ENCODE measurements at places on chromosomes 7 and 10.

- no peak for DNase-seq
These were observed 29.6 kb downstream of the COL13A1 start for GRCh38 chr10:69831231-69831855.

DNA sequence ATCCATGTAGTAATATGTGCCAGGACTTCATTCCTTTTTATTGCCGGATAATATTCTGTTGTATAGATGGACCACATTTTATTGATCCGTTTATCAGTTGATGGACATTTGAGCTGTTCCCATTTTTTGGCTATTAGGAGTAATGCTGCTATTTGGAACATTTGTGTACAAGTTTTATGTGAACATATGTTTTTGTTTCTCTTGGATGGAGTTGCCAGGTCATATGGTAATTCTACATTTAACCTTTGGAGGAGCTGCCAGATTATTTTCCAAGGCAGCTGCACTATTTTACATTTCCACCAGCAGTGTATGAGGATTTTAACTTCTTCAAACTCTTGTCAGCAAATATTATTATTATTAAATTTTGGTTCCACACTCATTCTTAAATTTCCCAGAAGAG, 59.2 kb downstream of the C10orf90 start:
- DNase-seq = no peak

DNA sequence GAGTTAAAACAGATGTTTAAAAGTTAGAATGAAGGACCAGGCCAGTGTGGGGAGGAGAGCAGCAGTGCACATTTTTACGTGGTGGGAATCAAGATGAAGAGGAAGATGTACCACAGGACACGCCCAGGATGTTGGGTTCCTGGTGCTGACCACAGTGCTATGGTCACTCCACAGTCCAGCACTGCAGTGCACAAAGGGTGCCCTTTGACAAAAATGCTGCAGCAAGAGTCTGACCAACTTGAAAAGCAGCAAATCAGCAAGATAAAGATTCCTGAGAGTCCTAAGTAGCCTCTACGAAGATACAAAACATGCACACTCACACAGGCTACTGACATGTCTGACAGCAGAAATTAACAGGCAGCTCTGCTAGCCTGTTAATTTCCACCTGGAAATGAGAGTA, 107.1 kb downstream of the PIP4K2A start:
- DNase-seq = no peak

DNA sequence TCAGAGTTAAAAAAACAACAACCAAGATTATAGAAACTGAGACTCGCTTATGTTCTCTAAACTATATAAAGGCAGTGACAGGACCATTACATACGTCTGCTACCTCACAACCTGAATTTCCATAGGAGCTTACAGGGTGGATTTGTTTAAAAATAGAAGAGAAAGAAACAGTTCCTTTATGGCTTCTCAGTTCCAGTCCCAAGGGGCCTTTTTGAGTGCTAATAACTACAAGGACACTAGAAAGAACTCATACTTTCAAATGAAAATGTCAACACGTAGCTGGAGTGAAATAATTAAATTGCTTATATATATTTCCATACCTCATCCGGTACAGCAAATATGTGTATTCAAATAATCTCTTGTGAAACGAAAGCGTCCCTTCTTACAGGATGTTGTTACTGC, 19.7 kb downstream of the TSPAN12 start:
- DNase-seq = no peak

- DNase-seq = no peak
These were observed 25.6 kb upstream of the SLC25A13 start for GRCh38 chr7:96347471-96347870.

DNA sequence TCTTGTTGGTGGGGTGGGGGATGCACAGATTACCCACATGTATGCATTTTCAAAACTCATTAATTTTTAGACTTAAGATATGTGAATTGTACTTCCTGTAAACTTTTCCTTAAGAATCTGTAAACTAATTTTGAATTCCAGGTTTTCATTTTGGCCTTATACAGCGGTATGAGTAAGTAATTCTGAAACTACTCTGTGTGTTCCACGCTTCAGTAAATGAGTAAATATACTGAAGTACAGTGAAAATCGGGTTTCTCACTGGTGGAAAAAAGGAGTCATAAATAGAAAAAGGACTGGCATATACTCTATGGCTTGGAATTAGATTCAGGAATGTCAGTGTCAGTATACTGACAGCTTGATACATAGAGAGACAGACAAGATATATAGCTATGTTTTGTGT, 72.8 kb downstream of the CTTNBP2 start:
- DNase-seq = no peak

- DNase-seq = no peak
These were observed 125.9 kb downstream of the EMX2 start for GRCh38 chr10:117668327-117669008.

DNA sequence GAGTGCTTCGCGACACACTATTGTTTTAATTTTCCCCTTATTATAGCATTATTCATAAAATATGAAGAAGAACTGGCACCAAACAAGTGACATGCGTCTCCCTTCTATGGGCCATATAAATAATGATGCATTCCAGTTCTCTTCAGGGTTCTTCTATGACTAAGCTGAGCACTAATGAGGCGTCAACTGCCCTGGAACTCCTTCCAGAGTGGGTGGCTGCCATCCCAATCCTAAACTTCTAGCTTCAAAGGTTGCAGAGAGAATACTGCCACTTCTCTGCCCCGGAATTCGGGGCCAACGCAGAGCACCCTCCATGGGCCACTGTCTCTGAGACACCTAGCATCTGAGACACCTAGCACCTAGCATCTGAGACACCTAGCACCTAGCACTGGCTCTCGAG, 37.7 kb upstream of the FOXI2 start:
- DNase-seq = no peak

- DNase-seq = no peak
These were observed 11.1 kb downstream of the TRPV6 start for GRCh38 chr7:142874409-142874808.

DNA sequence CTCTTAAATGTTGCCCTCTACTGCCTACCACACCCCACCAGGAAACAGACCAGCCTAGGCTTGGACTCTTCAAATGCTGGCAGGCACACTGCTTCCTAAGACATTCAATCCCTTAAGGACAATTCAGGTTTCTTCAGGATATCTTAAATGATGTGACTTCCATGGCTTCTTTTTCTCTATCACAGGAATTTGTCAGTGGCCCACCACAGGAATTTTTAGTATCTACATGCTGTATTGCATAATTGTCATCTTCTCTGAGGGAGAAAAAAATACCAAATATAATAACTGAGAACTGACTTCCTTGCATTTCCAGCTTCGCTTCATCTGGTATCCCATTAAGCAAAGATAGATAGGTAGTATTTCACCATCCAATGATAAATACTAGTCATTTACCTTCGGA, 129.3 kb downstream of the WNT2 start:
- peak; percentile 75 for DNase-seq

GRCh38 chr10:131519723-131520605, 208.4 kb upstream of the TCERG1L start:
- no peak for DNase-seq

GRCh38 chr10:101529725-101530553, 58.1 kb downstream of the POLL start:
- no peak for DNase-seq

- DNase-seq = no peak
These were observed 8.4 kb upstream of the CH25H start for GRCh38 chr10:89215511-89215910.

DNA sequence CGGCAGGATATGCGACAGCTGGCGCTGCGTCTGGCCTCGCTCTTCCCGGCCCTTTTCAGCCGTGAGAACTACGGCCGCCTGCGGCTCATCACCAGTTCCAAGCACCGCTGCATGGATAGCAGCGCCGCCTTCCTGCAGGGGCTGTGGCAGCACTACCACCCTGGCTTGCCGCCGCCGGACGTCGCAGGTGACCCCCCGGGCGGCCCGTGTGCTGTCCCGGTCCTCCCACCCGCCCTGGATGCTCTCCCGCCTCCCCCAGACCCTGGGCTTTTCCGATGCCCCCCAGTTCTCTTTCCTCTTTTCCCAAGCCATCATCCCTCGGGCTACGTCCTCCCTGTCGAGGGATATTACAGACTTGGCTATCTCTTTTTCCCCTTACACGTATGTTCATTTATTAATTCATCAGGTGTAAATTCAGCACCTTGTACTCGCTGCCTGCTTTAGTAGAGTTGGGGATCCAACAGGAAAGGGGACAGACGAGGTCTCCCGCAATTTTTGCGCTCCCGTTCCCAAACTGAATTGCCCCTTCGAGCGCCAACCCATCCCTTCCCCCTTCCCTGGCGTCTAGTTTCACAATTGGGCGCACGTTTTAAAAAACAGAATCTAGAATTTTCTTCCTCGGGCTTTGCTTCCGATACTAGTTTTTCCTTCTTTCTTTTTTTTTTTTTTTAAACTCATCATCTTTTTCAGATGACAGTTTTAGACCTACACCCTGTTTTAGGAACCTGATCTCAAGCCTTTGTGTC, 846 bp downstream of the MINPP1 start:
- peak; percentile 63 for DNase-seq

GRCh38 chr10:88245974-88246511, 337.1 kb downstream of the RNLS start:
- peak; percentile 66 for DNase-seq

DNA sequence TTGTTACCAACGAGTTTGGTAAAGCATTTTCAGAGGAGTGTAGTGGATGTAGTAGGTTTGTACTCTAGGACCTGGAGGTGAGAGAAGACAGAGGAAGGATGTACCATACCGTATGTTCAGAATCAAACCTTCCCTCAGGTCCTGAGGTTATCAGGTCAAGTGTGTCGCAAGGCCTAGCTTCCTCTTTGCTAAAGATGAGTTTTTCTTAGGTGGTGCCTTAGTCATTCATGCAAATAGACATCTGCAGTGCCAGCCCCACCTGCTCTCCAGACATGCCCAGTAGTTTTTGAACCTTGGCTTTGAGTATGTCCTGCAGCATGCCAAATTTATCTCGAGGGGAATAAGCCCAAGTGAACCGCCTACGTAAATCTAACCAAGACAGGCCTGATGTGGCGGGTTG, 71.3 kb downstream of the HDAC9 start:
- DNase-seq = no peak

DNA sequence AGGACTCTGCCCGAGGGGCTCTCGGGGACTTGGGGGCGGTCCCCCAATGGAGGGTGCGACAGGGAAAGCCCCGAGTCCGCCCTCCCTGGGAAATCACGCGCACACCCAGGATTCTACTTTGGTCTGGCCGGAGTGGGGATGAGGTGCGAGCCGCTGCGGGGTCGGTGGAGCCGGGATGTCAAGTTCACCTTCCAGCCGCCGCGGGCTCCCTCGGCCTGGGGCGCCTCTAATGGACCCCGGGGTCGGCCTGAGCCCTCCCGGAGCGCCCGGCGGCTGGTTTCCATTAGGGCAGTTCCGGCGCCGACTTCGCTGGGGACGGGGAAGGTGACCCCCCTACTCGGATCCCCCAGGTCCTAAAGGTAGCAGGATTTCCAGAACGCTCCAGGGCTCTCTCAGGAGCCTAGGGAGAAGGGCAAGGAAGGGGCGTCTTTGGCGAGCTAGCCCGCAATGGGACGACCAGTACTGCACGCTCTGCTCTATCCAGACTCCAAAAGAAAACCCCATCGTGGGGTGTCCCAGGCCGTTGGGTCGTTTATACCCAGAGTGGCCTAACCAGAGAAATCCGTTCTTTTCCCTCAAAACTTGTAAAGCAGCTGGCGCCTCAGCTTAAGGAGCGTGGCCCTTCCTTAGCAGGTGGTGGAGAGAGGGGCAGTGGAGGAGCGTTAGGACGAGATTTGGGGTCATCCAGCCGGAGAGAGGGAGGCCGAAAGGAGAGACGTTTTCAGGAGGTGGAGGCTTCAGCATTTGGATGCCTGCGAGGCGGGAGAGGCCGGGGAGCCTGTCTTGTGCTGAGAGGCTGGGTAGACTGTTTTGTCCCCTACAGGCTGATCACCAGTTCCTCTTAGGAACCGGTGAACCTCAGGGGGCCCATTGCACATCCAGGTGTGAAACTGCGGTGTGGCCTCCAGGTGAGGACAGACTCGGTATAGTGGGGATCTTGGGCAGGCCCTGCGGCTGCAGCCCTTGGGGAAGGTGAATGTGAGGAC, 860 bp upstream of the WDR86 start:
- no peak for DNase-seq

DNA sequence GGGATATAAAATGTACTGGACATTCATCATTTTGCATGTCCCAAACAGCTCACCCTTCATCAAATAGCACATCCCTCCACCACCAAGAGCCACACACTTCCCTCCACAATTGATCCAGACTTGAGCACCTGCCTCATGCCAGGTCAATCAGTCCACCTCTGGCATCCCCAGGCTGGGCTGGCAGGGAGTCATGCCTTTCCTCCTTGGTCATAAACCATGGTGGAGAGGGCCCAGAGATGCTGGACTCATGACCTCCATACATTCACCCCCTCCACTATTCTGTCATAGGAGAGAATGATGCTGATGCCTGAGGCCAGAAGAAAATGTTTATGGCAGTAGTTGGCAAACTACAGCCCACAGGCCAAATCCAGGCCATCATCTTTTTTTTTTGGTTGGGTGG, 16.1 kb upstream of the GDF10 start:
- no peak for DNase-seq
